ENCODE measurements at places on chromosomes 1 and 21.

GRCh38 chr1:111857194-111857651 lies 101.5 kb downstream of the DDX20 start:
- DNase-seq, result peak; percentile 85

DNA sequence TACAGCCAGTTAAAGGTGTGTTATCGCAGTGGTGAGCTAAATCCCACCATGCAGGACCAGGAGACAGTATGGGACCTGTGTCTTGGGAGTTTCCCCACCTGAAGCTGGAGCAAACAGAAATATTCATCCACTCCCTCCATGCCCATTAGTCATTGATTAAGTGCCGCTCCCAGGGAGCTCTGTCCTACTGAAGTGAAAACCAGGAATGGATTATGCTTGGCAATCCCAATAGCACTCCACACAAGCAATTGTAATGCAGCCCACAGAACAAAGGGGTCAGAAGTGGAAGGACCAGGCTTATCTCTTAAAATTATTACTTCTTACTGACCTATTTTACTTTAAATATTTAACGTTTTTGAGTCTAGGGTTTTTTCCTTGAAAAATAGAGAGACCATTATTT lies 1005.4 kb downstream of the ADGRL2 start:
- no peak for DNase-seq

- no peak for DNase-seq
These were observed 138.5 kb downstream of the TNR start for GRCh38 chr1:175604942-175605286.

GRCh38 chr1:145782272-145783099 lies 41.4 kb downstream of the RNF115 start:
- DNase-seq, result no peak

- DNase-seq, result no peak
These were observed 257.2 kb upstream of the AJAP1 start for GRCh38 chr1:4397196-4397595.

DNA sequence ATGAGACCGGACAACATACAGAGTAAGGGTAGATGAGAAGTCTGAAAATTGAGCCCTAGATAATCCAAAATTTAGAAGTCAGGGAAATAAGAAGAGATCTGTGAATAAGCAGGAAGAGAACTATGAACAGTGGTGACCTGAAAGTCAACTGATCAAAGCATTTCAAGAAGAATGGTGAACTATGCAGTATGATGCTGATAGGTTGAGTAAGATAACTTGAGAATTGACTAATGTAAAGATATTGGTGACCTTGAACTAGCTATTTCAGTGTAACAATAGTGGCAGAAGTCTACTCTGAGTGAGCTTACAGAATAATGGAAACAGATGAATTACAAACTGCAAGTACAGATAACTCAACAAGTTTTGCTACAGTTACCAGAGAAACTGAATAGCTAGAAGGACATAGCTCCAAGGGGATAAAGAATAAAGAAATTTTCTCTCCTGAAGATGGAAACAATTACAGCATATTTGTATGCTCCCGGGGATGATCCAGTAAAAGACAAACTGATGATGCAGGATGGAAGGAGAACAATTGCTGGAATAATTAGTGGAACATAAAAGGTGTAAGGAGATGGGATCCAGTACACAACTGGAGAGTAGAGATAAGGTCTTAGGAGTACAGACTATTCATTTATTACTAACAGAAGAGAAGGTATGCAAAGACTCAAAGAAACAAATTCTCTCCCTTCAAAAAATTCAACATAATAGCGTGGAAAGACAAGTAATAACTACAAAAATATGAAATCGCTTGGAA lies 10.9 kb downstream of the NRDC start:
- no peak for DNase-seq

DNA sequence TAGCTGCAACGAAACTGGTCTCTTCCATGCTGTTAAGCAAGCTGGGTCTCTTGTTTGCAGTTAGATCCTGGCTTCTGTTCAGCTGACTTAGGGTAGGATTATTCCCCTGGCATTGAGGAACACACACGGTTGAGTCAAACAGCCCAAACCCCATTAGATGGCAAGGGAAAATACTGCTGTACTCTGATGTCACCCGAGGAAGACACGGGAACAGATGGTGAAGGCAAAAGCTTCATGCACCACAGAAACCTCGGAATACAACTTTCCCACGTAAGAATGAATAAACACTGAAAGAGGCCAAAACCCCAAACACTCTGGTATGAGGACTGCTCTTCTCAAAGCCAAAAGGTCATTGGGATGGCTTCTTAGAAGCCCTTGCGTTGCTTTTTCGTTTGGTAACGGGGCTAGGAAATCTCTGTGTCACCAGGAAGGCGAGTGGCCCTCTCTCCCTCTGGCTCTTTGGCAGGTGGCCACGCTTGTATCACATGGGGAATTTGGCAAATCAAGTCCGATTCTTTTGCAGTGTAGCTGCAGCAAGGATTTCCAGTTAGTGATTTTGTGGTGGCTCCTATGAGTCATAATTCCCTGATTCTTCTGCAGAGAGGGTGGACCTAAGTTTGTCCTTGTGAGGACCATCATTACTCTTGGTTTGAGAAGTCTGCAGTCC lies 16.7 kb upstream of the LYST start:
- DNase-seq, result peak; percentile 93

GRCh38 chr1:45014321-45015028 lies 2.4 kb downstream of the UROD start:
- peak; percentile 93 for DNase-seq

DNA sequence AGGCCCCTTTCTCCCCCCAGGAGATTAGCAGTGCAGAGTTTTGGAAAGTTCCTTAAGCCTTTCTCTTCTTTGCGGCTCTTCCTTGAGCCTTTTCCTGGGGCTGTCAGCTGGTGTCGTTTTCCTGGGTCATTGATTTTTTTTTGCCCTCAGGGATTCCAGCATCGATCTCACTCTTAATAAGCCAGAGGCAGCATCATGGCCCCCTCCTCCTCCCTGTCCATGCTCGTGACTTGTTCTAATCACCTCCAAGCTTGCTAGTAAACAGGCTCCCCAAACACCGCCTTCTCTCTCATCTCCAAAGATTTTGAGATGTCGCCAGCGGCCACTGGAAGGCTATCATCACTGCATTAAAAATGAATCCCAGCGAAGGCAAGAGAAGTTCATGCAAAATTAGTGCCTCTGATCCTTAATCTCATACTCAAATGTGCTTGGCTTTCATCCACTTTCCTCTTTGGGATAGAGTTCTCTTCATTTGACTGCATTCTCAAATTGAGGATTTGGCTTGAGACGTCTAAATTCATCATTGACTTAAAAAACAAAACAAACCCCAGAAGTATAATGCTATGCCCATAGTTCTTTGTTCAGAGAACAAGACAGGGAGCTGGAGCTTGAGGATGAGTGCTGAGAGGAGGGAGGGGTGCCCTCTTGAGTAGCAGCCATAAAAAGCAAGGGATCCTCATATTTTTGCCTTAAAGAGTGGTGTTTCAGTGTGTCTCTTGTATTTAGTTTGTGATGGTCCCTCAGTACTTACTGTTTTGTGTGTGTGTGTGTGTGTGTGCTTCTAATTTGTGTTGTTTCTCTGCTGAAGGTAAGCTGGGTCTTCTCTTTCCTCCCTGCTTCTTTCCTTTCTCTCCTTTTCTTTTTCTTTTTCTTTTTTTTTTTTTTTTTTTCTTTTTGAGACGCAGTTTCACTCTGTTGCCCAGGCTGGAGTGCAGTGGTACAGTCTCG lies 3.2 kb downstream of the EVA1C start:
- no peak for DNase-seq

- DNase-seq, result no peak
These were observed 18.4 kb upstream of the PTBP2 start for GRCh38 chr1:96703186-96703585.

DNA sequence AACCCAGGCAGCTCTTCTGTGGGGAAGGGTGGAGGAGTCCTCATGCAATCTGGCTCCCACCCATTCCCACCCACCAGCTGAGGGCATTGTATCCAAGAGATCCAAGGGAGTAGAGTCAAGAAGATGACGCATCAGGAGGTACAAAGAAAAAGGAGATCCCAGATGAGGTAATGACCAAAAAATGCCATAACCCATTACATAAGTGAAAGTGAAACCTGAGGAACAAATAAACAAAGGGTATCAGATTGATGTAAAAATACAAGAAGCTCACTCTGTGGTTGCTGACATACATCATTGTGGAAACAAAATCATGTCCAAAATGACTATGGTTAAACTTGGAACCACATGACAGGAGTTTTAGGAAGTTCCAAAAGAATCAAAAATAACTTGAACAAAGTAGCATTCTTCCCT lies 42.5 kb downstream of the CCN1 start:
- DNase-seq, result no peak

GRCh38 chr1:115082949-115083348 lies 6.4 kb downstream of the TSPAN2 start:
- peak; percentile 52 for DNase-seq

DNA sequence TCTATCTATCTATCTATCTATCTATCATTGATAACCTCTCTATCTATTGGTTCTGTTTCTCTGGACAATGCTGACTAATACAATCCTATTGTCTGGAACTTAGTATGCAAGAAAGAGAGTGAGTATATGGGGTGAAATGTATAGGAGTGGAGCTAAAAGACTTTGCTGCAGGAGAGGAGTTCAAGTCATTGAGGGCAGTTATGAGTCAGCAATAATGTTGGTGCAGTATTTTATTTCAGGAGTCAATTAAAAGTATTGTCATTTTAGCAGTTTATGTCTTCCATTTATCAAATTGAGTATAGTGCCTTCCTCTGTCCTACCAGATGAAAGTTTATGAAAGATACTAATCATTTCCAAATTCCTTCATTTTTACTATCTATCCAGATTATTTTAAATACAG lies 55.8 kb downstream of the MAP3K7CL start:
- no peak for DNase-seq

DNA sequence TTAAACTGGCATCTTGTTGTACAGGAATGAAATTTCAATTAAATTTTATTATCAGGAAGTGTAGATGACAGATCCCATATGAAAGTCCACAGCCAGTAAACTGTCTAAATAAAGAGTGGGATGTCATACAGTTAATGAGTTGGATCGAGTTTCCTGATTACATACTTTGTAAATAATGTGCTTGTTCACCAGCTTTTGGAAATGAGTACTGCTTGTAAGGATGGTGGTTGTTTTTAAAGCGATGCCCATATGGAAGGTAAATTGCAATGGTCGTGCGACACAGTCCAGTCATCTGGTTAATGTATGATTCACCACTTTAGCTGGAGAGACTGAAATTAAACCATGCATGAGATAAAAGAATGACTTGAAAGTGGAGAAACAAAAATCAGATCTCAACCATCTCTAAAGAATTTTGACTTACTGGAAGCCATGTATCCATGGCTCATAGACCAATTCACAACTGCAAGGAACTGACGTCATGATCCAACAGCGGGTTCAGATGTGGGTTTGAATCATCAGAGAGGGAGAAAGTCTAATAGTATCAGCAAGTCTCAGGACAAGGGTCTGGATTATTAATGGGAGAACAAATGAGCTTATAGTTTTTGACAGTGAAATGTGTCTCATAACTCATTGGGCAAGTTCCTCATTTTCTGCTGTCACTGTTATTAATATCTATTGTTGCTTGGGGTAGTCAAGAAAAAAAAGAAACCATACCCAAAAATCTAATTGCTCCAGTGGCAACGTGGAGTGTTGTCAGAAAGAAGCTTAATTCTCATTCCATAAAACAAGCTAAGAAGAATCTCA lies 49.0 kb downstream of the MAP10 start:
- no peak for DNase-seq

DNA sequence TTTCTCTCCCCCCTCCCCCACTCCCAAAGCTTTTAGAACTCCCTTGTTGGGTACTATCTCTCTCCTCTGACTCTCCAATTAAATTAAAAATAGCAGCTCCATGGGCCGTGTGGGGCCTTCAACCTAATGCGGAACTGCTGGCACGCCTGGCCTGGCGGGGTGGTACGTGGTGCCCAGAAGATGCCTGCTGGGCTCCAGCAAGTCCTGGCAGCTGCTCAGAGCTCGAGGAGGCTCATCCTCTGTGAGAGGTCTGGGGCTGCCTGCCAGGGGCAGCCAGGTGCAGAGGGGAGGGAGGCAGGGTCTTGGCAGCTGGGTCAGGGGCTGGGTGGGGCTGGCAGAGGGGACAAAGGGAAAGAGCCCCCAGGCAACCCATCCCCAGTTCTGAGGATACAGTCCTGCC lies 74.4 kb downstream of the ACTL8 start:
- peak; percentile 37 for DNase-seq

DNA sequence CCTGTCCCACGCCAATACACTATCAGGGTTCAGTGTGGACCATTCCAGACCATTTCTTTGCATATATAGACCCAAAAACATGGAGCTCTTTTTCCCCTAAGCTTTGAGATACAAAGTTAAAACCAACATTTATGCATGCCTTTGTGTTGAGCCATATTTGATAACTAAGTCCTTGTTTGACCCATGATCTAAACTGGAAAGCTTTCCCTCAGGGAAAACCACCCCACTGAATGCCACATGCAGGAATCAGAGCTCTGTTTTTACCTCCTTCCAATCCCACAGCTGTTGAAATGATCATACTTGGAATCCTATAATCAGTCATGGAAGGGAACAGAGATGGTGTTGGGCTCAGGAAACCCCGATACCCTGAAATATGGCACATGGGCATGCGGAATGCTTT lies 14.8 kb upstream of the SLC45A1 start:
- DNase-seq, result no peak

DNA sequence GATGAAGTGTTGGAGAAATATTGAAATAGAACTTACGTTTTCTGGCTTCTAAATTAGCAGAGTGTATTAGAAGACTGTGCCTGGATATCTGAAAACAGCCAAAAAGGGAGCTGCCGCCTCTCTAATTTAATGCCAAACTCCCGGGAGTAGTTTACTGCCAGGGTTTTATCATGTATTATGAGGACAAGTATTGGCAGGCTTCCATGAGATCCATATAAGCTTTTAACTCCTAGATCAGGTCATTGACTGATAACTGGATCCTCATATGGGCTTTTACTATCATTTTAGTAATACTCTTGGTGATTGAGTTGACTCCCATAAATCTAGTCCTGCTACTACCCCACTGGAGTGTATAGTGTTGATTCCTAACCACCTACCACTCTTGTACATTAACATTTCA lies 178.4 kb upstream of the CXADR start:
- DNase-seq, result no peak

- no peak for DNase-seq
These were observed 139.9 kb downstream of the DHRS3 start for GRCh38 chr1:12477936-12478611.
